ENCODE measurements at places on chromosomes 7 and 10. TPM values are rescaled to one million over a fixed set of nuclear protein-coding genes. Genes with fewer than 3 reads are reported as not detected.

CREB5 gene
- 3.4 TPM for total RNA-seq

PON1 gene
- 0.87 TPM for total RNA-seq

VSIR gene
- 23.1 TPM for total RNA-seq

MICU1 gene
- 42.0 TPM for total RNA-seq

ANKRD1 gene
- total RNA-seq = 20.0 TPM

GRCh38 chr7:40412323-40412722 lies 277.5 kb downstream of the SUGCT start:
- DNase-seq = no peak

GRCh38 chr7:68529221-68529620 lies 1069.1 kb upstream of the AUTS2 start:
- DNase-seq = no peak

GRCh38 chr7:91814189-91814588 lies 66.3 kb downstream of the MTERF1 start:
- no peak for DNase-seq

DNA sequence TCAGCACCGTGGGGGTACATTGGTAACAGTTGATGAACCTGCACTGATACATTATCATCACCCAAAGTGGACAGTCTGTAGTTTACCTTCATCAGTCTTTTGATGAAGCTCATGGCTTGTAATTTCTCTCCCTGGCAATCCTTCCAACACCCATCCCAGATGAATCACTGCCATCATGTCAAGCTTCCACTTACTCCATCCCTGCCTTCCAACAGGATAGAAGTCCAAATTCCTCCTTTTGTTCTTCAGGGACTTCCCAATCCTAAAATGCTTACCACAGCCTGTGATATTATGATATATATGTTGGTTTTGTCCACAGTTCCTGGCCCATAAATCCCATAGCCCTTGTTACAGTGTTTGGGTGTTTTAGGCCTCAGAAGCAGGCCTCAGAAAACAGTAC lies 16.1 kb downstream of the SNX10 start:
- no peak for DNase-seq

- DNase-seq = no peak
Observed at GRCh38 chr10:104664205-104664604, 23.1 kb downstream of the SORCS3 start.

GRCh38 chr10:36251068-36251467 lies 609.0 kb upstream of the FZD8 start:
- DNase-seq = no peak

GRCh38 chr10:114239117-114239993 lies at the start of gene VWA2:
Gene VWA2 (plus strand): TSS chr10:114239254. CDS start chr10:114248714, 9,460 bp downstream.
- peak; percentile 72 for DNase-seq

DNA sequence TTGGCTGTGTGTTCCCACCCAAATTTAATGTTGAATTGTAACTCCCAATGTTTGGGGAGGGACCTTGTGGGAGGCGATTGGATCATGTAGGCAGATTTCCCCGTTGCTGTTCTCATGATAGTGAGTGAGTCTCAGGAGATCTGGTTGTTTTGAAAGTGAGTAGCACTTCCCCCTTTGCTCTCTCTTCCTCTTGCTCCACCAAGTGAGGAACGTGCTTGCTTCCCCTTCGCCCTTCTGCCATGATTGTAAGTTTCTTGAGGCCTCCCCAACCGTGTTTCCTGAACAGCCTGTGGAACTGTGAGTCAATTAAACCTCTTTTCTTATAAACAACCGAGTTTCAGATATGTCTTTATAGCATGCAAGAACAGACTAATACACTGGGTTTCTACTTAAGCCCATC lies 176.3 kb downstream of the CDK14 start:
- DNase-seq = no peak

- no peak for DNase-seq
Observed at GRCh38 chr7:2996141-2996540, 47.5 kb downstream of the CARD11 start.

GRCh38 chr7:150648353-150649079 lies 16.3 kb upstream of the GIMAP6 start:
- no peak for DNase-seq
